ENCODE measurements at places on chromosomes 16 and 17.

DNA sequence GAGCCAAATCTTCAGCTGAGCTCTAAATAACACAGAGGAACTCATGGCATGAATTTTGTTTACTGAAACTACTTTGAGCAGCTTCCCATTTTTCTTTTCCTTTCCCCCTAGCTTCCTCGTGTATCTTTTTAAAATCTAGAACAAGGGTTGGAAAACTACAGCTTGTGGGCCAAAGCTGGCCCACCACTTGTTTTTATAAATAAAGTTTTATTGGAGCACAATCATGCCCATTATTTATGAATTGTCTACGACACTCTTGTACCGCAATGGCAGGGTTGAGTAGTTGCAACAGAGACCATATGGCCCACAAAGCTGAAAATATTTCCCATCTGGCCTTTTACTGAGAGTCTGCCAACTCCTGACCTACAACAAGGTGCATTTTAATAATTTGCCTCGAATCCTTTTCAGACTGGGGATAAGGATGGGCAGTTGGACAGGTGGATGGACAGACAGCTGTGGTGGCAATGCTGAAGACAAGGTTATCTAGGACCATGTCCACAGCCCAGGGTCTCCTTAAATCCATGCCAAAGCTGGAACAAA lies 87.7 kb downstream of the RMI2 start:
- DNase-seq, result no peak

DNA sequence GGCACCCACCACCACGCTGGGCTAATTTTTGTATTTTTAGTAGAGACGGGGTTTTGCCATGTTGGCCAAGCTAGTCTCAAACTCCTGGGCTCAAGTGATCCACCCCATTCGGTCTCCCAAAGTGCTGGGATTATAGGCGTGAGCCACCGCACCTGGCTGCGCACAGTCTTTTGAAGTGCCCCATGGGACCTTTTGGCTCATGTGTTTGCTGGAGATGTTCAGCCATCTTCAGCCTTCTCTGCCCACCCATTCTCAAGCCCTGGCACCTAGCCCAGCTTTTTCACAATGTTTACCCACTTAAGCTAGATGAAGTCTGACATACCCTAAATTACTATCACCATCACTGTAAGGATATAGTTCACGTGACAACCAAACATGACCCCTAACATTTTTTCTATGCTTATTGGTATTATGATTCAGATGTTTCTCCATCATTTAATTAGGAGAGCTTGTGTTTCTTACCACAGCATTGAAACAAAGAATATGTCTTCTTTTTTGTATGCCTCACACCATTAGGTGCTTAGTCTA lies 32.3 kb downstream of the PECAM1 start:
- no peak for DNase-seq

- no peak for DNase-seq
These were observed 55.7 kb downstream of the SYNRG start for GRCh38 chr17:37553401-37553966.

DNA sequence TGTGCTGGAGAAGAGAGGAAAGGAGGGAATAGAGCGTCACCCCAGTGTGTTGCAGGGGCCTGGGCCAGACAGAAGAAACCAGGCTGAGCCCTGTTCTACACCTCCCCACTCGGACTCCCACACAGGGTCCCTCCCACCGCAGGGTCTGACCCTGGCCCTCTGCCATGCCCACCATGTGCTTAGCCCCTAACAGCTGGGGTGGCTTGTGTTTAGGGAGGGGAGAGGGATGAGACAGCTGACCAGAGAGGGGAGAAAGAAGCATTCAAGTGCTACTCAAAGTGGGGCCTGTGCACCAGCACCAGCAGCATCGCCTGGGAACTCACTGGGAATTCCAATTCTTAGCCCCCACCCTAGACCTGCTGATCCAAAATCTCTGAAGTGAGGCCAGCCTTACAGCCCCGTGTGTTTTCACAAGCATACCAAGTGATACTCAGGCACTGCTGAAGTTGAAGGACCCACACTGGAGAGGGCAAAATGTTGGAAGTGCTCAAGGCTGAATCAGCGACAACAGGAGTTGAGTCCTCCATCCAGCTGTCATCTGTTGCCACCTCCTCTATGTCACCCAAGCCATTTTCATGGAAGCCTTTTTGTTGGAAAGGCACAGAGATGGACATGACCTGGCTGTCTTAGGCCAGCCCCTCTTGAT lies 47.0 kb downstream of the FZD2 start:
- DNase-seq, result no peak

DNA sequence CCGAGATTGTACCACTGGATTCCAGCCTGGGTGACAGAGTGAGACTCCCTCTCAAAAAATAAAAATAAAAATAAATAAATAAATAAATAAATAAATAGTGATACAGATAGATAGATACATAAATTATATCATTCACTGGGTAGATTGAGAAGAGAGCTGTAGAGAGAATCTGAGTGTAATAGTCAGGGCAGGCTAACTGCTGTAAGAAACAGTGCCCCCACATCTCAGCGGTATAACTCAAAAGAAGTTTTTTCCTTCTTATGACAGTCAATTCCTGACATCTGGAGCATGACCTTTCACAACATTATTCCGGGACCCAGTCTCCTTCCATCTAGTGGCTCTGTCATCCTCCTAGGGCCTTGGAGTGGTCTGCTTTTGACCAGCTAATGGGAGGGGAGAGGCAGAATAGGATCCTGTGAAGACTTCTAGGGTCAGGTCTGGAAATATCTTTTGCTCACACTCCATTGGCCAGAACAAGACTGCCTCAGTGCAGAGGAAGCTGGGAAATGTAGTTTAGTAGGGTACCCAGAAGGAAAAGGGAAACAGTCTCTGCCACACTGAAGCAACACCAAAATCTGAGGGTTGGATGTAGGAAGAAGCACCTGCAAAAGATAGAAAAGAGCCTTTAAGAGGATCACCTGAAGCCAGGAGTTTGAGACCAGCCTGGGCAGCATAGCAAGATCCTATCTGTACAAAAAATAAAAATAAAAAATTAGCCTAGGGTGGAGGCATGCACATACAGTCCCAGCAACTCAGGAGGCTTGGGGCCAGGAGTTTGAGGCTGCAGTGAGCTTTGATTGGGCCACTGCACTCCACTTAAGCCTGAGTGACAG lies 3.0 kb upstream of the QPRT start:
- peak; percentile 68 for DNase-seq

- DNase-seq, result peak; percentile 71
These were observed 504 bp downstream of the MAZ start for GRCh38 chr16:29806641-29807425.

- no peak for DNase-seq
These were observed 28.8 kb downstream of the NPLOC4 start for GRCh38 chr17:81608082-81608481.

DNA sequence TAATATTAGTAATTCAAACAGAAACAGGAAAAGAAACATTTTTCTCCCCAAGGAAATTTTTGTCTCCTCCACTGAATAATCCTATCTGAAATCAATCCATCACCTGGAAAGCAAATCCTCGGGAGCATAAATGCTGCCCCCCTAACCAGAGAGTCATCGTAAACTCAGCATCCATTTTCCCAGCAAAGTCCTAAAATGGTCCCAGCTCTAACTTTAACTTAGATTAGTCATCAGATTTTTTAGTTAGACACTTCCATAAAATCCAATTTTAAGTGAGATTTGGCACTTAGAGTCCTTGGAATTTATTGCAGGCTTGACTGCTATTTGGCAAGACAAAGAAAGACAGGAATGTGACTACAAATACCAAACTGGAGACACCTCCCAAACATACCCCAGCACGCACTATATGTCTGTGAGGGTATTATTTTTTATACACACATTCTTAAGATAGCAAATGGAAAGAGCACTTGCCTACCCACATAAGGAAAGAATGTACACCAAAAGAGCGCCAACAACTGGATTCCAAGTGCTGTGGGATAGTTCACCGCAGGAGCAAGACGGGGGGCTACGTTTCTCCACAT lies 15.4 kb downstream of the SCO1 start:
- DNase-seq, result no peak

DNA sequence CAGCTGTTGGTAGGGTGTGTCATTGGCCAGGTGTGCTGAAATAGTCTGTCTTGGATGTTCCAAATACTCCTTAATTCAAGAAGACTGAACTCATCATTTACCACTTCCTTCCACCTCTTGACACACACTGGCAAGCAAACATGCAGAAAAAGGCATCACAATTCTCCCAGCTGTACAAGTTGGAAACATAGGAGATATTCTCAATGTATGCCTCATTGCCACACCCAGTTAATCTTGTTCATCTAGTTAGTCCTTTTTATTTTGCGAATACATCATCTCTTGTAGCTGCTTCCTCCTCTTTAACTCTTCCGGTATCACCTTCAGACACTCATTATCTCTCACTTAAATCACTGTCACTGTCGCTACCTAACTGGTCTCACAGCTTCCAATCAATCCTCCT lies 75.1 kb upstream of the GOT2 start:
- DNase-seq, result no peak

DNA sequence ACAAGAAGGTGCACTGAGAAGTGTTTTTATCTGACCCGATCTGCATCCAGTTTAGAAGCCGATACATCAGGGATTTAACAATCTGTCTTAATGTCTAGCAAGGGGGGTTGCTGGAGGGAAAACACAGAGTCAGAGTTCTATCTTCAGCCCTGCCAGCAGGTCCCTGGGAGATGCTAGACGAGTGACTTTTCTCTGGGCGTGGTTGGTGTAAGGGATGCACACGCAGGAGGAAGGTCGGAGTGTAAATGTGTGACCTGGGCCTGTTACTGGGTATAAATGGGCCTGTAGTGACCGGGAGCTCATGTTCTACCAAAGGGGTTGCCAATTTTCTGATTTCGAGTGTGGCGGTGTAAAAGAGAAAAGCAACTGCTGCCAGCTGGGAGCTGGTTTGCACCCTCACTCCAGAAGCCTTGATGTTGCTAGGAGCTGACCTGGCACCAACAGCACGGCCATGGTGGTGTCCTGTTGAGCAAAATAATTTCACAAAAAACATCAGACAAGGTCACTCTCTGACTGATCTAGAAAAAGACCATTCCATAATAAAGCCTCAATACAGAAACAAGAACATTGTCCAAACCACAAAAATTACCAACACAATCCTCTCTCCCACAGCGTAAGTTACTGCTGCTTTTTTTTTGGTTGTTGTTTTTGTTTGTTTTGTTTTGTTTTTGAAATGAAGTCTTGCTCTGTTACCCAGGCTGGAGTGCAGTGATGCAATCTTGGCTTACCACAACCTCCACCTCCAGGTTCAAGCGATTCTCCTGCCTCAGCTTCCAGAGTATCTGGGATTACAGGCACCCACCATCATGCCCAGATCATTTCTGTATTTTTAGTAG lies 1.3 kb upstream of the KCTD13 start:
- DNase-seq, result peak; percentile 33

- no peak for DNase-seq
These were observed 13.8 kb downstream of the CTRL start for GRCh38 chr16:67917852-67918236.

DNA sequence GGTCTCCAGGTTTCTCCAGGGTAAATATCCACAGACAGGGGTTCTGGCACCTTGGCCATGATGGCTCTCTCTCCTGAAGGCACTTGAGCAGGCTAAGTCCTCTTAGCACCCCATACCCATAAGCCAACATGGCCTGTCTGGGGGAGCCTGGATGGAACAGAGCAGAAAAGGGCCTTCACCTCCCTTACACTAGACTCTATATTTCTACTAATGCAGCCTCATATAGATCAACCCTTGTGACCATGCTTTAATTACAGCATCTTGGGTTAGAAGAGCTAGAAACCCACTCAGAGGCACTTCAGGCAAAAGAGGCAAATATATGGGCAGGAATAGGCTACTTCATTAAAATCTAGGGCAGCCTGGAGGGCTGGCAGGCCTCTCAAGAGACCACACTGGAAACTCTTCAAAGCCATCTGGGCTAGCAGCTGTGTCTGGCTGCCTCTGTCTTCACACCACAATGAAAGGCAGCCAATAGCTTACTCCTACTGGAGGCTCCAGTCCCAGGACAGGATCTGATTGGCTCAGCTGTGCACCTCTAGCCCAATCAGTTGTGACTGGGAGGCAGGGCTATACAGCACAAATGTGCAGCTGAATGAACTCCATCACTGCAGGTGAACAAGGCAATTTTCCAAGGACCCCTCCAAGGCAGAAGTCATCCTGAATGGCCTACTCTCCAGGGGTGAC lies 4.7 kb upstream of the CDT1 start:
- DNase-seq, result no peak

- DNase-seq, result no peak
These were observed 410.3 kb downstream of the CDH11 start for GRCh38 chr16:64711596-64711995.

- DNase-seq, result no peak
These were observed 43.0 kb downstream of the OR1D5 start for GRCh38 chr17:3020381-3020780.

GRCh38 chr17:64515419-64515818 lies 8.6 kb downstream of the CEP95 start:
- DNase-seq, result no peak

- DNase-seq, result peak; percentile 85
These were observed at the start of gene MRPS34 for GRCh38 chr16:1772908-1773702. Gene MRPS34, minus strand, starts transcription at chr16:1773134. Its CDS starts 15 bp downstream, at chr16:1773119.

DNA sequence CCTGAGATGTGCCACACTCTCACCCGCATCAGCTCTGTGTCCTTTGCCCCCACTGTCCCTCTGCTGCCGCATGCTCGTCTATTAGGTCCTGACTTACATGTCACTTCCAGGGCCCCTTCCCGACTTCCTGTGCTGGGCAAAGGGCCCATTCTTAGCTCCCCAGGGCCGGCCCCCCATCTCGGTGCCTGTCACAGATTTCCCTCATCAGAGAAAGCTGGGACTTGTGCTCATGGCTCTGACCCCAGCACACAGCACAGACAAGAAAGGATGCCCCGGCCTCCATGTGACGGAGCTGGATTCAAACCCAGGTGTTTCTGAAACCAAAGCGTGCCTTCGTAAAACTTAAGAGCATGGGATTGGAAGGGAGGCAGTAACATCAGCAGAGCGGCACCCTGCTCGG lies 5.9 kb upstream of the MAPK7 start:
- no peak for DNase-seq

GRCh38 chr16:60413969-60414368 lies 1622.3 kb downstream of the CDH8 start:
- DNase-seq, result no peak

GRCh38 chr16:5615868-5616642 lies 518.5 kb upstream of the EEF2KMT start:
- DNase-seq, result peak; percentile 77

DNA sequence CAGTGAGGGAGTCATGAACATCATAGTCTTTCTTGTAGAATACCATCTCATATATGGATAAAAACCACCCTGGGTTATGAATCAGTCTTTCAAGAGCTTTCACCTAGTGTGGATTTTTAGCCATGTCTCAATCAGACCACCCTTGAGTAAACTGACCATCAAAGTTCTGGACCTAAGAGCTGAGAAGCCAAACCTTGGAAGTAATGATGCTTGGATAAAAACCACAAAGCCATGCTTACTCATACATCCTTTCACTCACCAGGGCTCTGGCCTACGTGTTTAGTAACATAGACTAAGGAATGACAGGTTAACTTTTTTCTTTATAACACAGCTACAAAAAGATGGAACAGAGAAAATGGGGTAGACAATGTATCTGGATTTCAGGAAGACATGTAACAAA lies 167.2 kb downstream of the STX8 start:
- DNase-seq, result no peak
